ENCODE measurements at places on chromosomes 4 and X. TPM values are rescaled to one million over a fixed set of nuclear protein-coding genes. Genes with fewer than 3 reads are reported as not detected.

DNA sequence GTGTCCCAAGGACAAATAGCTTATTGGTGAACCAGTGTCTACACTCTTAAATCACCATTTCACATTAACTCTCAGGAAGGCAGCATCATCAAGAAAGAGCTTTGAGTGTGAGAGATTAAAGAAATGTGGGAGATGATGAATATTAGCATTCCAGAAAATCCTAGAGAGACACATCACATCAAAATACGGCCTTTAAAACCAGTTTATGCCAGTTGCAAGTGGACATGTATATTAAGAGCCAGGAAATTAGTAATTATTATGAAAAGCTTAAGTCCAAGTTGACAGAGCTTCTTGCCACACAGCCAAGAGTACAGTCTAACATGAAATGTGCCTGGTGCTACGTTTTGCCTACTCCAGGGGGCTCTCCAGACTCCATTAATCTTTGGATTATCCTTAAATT, 503.0 kb upstream of the BOD1L1 start:
- no peak for DNase-seq

The PNCK gene
- not detected for polyA plus RNA-seq

The ATP2B3 gene
- not detected for polyA plus RNA-seq

DNA sequence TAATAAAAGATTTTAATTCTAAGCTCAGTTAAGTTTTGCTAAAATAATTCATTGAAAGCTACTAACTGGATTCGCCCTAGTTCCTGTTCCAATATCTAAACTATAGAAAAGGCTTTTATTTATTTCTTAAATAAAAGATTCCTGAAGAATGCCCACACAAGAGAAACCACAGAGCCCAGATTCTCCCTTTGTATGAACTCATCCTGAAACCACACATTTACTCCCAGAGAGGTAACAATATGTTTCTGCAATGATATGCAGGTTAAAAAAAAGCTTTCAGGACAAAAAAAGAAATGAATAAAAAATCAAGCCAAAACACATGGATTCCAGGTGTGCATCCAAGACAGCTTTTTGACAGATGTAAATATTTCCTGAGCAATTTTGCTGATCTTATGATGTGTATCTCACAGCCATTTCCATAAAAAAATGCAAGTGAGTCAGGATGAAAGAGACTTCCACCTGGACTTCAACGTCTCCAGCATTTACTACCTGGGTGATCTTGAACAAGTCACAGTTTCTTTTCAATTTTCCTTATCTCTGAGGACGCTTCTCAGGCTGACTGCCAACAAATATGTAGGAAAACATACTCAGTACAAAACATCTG, 234.4 kb upstream of the FAT1 start:
- no peak for DNase-seq

- DNase-seq, result no peak
Observed at GRCh38 chr4:45578874-45579273, 545.0 kb downstream of the GABRG1 start.
